ENCODE measurements at places on chromosomes 7 and 10. TPM values are rescaled to one million over a fixed set of nuclear protein-coding genes. Genes with fewer than 3 reads are reported as not detected.
A peak's percentile ranks its signal among the peaks of the same experiment; 100 is the strongest.

Gene LIPK
- not detected for total RNA-seq

GRCh38 chr10:3363311-3364045 lies 190.9 kb upstream of the PITRM1 start:
- no peaks in the 10 kb centered on the region for H3K36me3 ChIP-seq
- peaks cover 18% of the 10 kb centered on the region for H3K4me1 ChIP-seq
- no peak overlapping the region for H3K4me3 ChIP-seq
- DNase-seq, result no peak
- no peaks in the 10 kb centered on the region for H3K27me3 ChIP-seq

- H3K4me1 ChIP-seq, result peaks cover 69% of the 10 kb centered on the region
- no peak for DNase-seq
- H3K36me3 ChIP-seq, result 0 out of 2 replicates have a peak, but pooled peaks cover 4% of the 10 kb centered on the region
- no peak overlapping the region for H3K4me3 ChIP-seq
- peak overlapping the region; percentile 97 for H3K27ac ChIP-seq
- no peaks in the 10 kb centered on the region for H3K27me3 ChIP-seq
Measured at GRCh38 chr10:4945766-4946717, 17.2 kb upstream of the AKR1C1 start.

DNA sequence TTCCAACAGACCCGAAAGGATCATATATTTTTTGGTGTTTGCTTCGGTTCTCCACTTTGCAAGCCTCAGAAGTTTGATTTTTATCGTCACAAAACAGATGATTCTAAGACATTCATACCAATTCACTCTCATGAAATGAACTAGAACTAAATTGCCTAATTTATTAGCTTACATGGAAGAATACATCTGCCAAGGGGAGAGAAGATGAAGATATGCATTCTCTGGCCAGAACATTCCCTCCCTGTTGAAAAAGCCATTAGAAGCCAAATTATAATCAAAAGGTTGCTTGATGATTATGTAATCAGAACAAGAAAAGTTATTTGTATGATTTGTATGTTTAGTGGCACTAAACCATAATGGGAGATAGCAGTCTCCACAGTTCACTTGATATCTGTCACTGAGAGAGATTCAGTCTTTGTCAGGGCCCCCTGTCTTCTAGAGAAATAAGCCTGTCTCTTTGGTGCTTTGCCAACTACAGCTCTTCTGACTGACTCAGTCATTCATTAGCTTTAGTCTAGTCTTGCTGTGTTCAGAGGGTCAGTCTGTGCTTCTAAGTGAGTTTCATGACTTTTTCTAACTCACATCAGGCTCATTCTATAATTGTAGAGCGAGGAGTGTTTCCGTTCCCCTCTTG lies 95.3 kb upstream of the GNAI1 start:
- H3K4me3 ChIP-seq, result no peak overlapping the region
- no peak for DNase-seq
- H3K4me1 ChIP-seq, result no peaks in the 10 kb centered on the region
- no peaks in the 10 kb centered on the region for H3K36me3 ChIP-seq

Gene CHAT
- not detected for total RNA-seq

DNA sequence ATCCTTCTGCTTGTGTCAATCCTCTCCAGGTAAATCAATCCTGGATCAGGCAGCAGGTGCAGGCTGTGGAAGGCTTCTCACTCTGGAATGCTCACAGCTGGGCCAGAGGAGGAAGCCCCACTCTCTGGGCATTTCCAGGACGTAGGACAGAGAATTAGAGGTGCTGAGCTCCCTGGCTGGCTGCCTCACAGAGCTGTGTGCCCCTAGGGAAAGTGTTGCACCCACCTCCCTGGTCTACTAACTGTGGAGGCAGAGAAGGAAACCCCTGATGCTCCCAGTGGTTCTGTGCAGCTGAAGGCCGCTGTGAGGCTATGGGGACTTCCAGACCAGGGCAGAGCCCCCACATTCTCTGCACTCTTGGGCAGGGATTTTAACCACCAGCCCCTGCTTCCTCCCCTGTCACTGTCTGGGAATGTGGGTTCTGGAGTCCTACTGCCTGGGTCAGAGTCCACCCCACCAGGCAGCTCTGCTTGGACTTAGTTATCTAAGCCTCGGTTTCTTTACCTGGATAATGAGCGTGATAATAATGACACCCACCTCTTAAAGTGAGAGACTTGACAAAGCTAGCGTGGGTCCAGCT lies 73.5 kb upstream of the EEPD1 start:
- H3K27ac ChIP-seq, result no peak overlapping the region
- DNase-seq, result no peak
- H3K4me1 ChIP-seq, result no peaks in the 10 kb centered on the region
- H3K36me3 ChIP-seq, result no peaks in the 10 kb centered on the region
- no peak overlapping the region for H3K4me3 ChIP-seq
- H3K27me3 ChIP-seq, result no peaks in the 10 kb centered on the region

DNA sequence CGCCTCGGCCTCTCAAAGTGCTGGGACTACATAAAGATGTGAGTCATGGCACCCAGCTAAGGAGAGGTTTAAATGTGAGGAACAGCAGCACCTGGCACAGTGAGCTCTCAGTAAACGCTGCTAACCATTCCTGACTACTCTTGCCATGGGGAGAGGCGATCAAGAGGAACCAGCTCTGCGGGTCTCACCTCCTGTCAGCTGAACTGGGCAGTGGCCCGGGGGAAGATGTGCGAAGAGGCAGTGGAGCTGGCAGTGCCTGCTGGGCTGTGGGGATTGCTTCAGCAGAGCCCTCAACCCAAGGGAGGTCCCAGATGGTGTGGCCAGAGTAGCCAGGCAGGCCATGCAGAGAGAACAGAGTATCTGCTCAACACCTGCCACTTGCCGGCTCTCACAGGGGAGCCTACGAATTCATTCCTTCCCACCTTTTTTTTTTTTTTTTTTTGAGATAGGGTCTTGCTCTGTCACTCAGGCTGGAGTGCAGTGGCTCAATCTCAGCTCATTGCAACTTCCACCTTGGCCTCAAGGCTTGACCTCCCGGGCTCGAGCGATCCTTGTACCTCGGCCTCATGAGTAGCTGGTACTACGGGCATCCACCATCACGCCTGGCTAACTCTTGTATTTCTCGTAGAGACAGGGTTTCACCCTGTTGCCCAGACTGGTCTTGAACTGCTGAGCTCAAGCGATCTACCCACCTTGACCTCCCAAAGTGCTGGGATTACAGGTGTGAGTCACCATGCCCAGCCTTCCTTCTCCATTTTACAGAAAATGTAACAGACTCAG lies 6.8 kb downstream of the POLM start:
- peaks cover 37% of the 10 kb centered on the region for H3K36me3 ChIP-seq
- DNase-seq, result peak; percentile 92
- H3K27ac ChIP-seq, result peak overlapping the region; percentile 21
- no peak overlapping the region for H3K4me3 ChIP-seq
- peaks cover 47% of the 10 kb centered on the region for H3K4me1 ChIP-seq
- no peaks in the 10 kb centered on the region for H3K27me3 ChIP-seq

Gene SLC39A12
- total RNA-seq, result not detected

Gene BTBD16
- total RNA-seq, result 0.37 TPM

Gene MSMB
- total RNA-seq, result not detected

DNA sequence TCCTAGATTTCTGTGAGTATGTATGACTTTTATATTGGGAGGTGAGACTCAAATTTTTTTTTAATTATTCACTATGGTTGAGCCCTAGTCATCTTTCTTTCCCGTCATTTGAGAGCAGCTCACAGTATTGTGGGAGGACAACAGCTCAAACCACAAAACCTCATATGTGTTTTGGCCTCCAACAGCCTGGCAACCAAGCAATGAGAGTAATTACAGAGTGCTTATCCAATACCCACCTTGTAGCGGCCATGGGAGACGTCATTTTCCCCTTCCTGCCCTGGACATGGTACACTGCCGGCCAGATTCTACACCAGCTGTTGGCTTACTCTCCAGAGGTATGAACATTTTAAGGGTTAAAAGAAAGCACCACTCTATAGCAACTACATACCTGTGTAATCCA lies 49.1 kb downstream of the DOCK4 start:
- no peaks in the 10 kb centered on the region for H3K27me3 ChIP-seq
- H3K36me3 ChIP-seq, result no peaks in the 10 kb centered on the region
- no peak for DNase-seq
- peaks cover 9% of the 10 kb centered on the region for H3K4me1 ChIP-seq
- H3K27ac ChIP-seq, result no peak overlapping the region

Gene ABCA13
- total RNA-seq, result 0.76 TPM

DNA sequence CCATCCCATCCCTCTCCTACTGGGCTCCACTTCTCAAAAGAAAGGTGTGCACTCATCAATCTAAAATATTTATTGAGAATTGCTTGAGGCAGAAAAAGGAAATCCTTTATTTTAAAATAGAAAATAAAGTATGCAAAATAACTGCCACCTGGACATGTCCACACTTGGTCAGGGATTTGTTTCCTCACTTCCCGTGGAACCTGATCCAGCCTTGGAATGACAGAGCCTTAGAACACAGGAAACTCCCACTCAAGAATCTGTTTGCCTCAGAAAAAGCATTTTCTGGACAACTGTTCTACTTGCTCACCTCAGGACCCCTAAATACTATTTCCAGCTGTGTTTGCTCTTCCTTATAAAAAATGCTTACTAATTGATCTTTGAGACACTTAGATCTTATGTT lies 29.0 kb downstream of the AKR1C8 start:
- no peak overlapping the region for H3K27ac ChIP-seq
- DNase-seq, result no peak
- H3K4me1 ChIP-seq, result no peaks in the 10 kb centered on the region
- H3K4me3 ChIP-seq, result no peak overlapping the region

Gene TMEM106B
- total RNA-seq, result 61.1 TPM

DNA sequence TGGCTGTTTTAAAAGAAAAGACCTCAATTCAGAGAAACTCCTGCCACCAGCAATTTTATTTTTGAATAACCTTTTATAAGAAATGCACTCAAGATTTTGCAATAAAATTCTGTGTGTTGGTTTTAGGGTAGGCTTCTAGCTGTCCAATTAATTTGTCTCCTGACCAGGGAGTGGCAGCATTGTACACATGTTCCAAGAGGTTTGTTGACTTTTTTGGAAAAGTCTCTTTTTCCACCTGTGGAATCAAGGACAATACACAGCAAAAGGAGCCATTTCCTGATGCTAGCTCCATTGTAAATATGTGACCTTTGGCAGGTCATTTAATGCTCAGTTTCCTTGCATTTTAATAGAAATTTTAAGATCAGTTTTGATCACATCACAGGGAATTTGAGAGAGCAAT lies 1.8 kb downstream of the GIMAP5 start:
- H3K4me1 ChIP-seq, result no peaks in the 10 kb centered on the region
- no peaks in the 10 kb centered on the region for H3K36me3 ChIP-seq
- H3K27ac ChIP-seq, result no peak overlapping the region

DNA sequence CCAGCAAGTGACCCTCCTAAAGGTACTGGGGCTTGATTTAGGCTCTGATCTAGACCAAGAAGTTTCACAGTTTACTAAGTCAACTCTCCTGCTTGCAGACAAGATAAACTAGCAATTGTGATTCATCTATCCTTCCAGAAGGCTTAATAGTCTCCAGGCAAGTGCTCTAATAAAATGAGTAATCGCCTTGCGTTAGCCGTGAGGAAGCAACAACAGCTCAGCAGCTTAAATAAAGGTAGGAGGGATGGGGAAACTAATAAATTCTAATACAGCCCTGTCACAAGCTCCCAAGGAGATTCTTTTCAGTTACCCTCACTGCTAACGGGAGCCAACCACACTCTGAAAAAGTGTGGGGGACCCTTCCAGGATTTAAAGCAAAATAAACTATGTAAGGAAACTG lies 48.4 kb downstream of the FRMD4A start:
- peak; percentile 47 for DNase-seq
- no peaks in the 10 kb centered on the region for H3K4me1 ChIP-seq
- H3K36me3 ChIP-seq, result no peaks in the 10 kb centered on the region
- peaks cover 50% of the 10 kb centered on the region for H3K27me3 ChIP-seq
- no peak overlapping the region for H3K4me3 ChIP-seq

Gene KLF14
- not detected for total RNA-seq

Gene ANKRD30A
- total RNA-seq, result not detected
